HuH-7 (cell line): ENCODE measurements at places on chromosomes 16 and 17.

GRCh38 chr17:83122834-83123233, 43.4 kb downstream of the METRNL start:
- no peak for DNase-seq

DNA sequence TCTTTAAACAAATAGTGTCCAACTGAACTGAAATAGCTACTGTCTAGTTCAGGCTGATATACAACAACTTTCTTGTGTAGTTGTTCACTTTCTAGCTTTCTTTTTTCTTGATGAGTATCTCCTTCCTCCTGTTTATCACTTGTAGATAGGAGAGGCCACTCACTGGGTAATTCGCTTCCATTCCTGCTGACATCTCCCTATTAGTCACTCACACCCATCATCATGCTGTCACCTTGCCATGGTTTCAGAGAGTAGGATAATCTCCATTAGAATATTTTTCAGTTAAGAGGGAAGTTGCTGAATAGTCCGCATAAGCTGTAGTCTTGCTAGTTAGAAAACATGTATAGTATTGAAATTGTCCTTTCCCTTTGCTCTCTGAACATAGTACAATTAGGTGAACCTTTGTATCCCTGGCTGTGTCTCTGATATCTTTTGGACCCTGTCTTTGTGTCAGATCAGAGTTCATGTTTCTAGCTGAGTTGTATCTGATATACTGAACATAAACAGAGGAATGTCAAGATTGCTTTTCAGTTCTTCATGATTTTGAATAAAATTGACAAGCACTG, 64.4 kb upstream of the RASL10B start:
- no peak for DNase-seq

- no peak for DNase-seq
These were observed 92.7 kb upstream of the NOL11 start for GRCh38 chr17:67624886-67625656.

GRCh38 chr16:89898201-89898967, 20.3 kb upstream of the MC1R start:
- no peak for DNase-seq

GRCh38 chr16:57993438-57993837, 7.0 kb downstream of the ZNF319 start:
- no peak for DNase-seq

- DNase-seq, result no peak
These were observed 32.4 kb downstream of the WWP2 start for GRCh38 chr16:69794486-69794885.

DNA sequence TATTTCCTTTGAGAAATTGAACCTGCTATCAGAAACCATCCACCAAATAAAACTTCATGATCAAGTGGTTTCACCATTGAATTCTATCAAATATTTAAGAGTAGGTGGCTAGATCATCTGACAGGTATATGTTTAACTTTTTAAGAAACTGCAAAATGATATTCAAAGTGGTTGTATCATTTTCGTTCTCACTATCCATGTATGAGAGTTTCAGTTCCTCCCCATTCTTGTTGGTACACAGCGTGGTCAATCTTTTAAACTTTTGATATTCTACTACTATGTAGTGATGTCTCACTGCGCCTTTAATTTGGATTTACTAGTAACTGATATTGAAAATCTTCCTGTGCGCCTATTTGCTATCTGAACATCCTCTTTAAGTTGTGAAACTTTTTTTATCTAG, 163.7 kb downstream of the CYB561 start:
- no peak for DNase-seq

- no peak for DNase-seq
These were observed 141.1 kb downstream of the MRM1 start for GRCh38 chr17:36742267-36743000.

GRCh38 chr16:66109677-66110076, 256.8 kb upstream of the CDH5 start:
- DNase-seq, result no peak
